ENCODE measurements at places on chromosomes 12 and 14.
A peak's percentile ranks its signal among the peaks of the same experiment; 100 is the strongest.

DNA sequence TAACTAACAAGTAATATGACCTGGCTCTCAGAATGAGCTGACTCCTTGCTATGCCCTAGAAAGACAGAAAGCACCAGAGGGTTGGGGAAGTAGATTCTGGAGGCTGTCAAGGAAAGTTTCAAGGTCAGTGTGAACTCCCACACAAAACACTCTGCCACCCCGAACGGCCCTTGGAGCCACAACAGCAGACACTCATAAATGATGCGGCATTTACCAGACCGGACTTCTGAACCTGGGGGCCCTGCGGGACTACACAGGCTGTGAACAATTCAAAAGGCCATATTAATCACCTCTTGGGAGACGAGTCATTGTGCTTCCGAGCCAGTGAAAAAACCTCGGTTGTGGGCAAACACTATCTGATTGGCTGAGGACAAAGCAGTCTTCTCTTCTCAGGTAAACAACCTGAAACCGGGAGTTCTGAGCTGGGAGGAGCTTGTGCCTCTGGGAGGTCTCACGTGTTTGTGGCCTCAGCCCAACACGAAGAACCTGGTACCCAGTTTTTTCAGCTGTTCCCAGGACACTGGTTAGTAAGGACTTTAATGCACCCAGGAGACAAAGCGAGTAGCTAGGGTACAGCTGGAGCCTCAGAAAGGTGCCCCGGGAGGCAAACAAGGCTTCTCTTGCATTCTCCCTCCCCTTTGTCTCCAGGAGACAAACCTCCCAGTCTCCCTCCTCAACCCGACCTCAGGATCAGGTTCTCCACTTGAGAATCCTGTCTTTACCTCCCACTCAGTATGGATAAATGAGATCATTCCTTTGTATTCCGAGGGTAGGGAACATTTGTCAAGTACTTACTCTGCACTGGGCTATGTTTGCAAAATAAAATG is 35.3 kb downstream of the VWF start:
- no peak for DNase-seq

- no peak for DNase-seq
Measured at GRCh38 chr12:113314121-113314529, 20.8 kb downstream of the SLC8B1 start.

GRCh38 chr14:59711080-59711479 is 134.5 kb upstream of the CCDC175 start:
- no peak for DNase-seq

- DNase-seq = no peak
Measured at GRCh38 chr14:61489932-61490331, 168.6 kb downstream of the PRKCH start.

DNA sequence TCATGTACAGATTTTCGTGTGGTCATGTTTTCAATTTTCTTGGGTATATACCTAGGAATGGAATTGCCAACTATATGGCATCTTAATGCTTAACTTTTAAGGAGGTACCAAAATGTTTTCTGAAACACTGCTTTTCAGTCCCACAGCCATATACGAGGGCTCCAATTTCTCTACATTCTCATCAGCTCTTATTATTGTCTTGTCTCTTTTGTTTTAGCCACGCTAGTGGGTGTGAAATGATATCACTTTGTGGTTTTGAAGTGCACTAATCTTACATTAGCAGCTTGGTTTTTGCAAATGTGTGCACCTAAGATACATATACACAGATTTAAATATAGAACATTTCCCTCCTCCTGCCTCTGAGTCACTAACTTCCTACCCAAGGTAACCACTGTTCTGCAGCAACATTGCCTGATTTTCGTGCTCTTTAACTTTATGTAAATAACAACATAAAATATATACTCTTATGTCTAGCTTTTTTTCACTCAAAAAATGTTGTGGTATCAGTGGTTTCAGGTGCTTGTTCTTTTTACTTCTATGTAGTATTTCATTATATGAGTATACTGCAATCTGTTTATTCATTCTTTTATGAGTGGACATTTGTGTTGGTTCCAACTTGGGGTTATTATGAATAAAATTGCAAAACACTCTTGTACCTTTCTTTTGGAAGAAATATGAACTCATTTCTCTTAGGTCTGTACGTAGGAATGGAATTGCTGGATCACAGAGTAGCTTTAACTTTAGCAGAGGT is 73.1 kb downstream of the ZFP36L1 start:
- DNase-seq = no peak

- no peak for DNase-seq
Measured at GRCh38 chr14:104309657-104310369, 171.4 kb downstream of the KIF26A start.

DNA sequence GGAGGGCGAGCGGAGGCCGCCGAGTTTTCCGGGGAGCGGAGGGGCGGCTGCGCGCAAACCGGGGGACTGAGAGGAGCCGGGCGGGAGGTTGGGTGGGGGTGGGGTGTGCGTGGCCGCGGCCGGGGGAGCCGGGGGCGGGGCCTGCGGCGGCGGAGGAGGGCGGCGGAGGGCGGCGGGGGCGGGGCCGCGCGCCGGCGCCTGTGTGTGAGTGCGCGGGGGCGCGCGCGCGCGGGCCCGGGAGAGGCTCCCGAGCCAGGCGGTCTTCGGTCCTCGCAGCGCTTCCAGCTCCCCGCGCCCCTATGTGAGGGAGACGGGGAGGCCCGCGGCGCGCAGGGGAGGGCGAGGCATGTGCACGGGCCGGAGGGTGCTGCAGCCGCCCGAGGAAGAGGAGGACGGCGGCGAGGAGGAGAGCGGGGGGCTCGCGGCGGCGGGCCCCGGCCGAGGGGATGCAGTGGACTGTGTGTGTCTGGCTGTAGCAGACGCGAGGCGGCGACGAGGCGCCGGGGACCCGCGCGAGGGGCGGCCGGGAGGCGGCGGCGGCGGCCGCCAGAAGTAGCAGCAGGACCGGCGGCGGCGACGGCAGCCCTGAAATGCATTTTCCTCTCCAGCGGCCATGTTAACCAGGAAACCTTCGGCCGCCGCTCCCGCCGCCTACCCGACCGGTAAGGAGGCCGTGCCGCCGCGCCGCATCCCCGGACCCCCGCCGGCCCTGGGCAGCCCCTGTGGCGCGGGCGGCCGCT is at the start of gene DYRK2:
DYRK2 (plus strand) TSS at position 225 of the 740 bp plus-strand sequence; CDS start at position 614, 389 bp downstream.
- peak; percentile 75 for DNase-seq

DNA sequence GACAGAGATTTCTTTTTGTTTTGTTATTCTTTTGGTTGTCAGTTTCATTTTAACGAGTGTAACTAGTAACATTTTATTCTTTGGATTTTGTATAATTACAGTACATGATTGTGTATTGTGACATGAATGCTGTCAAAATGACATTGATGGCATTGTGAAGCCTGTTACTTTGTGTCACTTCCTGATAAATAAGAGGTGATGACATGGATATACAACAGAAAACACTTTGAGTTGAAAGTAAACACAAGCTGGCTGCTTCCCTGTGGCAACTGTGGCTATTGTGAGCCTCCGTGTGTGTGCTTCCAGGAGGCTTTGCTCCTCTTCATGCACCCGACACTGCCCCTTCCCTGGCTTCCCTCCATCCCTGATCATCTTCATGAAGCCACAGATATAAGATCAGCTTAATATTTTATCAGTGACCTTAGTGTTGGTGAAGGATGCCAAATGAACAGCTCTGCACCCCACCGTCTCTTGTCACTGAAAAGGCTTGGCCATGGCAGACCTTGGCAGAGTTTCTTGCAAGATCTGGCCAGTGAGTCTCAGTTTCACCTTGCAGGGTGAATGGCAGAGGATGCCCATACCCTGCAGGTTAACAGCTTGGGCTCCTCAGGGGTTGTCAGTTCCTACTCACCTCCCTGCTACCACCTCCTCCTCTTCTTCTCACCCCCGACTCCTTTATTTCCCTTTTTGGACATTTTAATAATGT is 191.9 kb downstream of the EPS8 start:
- DNase-seq = no peak

GRCh38 chr12:55420307-55420962 is 5.6 kb upstream of the OR6C76 start:
- DNase-seq = no peak

GRCh38 chr12:72535212-72535990 is 263.2 kb downstream of the TRHDE start:
- no peak for DNase-seq

GRCh38 chr14:99518441-99519346 is 37.5 kb downstream of the CCNK start:
- peak; percentile 72 for DNase-seq

DNA sequence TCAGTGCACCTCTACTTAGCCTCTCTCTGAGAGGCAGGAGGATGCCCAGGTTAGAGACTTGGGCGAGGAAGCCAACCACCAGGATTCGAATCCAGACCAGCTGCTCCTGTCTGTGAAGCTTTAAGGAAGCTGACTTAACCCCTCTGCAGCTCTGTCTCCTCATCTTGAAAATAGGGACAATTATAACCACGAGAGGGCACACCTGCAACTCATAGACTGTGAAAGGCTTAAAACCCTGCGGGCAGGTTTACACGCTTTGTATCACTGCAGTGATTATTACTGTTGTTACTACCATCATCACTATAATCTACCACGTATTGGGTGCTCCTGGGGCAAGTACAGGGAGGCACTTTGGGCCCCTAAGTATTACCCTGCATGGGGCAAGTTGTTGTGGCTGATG is 379.8 kb downstream of the VRK1 start:
- no peak for DNase-seq

- no peak for DNase-seq
Measured at GRCh38 chr12:103273645-103274044, 222.1 kb downstream of the C12orf42 start.

DNA sequence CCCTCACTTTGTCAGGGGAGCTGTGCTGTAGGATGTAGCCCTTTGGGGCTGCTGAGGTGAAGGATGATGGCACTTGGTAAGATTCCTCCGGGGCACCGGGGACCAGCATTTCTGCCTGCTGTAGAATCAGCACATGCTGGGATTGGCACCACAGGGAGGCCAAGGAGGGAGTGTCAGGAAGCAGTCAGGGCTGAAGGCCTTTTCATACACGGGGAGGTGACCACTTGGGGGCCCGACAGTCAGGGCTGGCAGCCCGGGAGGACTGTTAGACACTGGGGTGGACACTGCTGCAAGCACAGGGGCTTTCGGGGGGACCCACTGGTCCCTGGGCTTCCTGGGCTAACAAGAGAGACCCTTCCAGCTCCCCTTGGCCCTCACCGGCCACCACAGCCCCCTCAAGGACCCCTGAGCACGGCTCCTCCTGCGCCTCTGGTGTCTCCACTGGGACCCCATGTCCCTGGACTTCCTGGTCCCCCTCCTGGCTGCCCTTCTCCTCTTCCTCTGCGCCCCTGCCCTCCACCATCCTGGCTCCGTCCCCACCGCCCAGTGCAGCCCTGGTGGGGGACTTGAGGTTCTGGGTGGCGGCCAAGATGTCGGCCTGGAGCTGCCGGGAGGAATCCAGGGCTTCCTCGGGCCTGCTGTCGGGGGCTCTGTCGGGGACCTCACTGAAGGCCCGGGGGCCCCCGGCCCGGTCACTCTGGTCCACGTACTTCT is 6.5 kb downstream of the TMEM119 start:
- no peak for DNase-seq

GRCh38 chr12:104622928-104623327 is 166.2 kb downstream of the CHST11 start:
- DNase-seq = no peak

- DNase-seq = no peak
Measured at GRCh38 chr12:128951448-128951847, 98.2 kb downstream of the GLT1D1 start.

DNA sequence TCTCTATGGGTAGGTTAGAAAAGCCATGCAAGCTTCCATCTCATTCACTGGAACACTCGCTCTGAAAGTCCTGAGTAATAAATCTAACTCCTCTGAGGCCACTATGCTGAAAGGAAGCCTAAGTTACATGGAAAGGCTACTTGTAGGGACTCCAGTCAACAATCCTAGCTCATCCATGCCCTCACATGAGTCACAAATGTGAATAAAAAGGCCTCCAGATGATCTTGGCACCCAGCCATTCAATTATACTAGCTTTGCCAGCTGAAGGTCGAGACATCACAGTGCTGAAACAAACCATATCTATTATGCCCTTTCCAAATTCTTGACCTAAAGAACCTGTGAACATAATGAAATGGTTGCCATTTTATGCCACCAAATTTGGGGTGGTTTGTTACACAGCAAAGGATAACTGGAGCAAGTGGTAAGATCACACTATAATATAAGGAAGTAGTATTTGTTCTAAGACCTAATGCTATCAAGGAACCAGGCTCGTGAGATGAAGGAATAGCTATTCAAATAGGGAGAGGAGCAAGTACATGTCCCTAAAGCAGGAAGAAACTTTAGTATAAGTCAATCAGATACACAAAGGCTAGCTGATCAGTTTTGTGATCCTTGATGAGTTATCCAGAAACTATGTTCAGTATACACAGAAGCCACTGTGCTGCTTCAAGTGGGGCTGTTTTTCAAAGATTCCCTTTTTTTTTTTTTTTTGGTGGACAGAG is 142.1 kb downstream of the MED13L start:
- no peak for DNase-seq

DNA sequence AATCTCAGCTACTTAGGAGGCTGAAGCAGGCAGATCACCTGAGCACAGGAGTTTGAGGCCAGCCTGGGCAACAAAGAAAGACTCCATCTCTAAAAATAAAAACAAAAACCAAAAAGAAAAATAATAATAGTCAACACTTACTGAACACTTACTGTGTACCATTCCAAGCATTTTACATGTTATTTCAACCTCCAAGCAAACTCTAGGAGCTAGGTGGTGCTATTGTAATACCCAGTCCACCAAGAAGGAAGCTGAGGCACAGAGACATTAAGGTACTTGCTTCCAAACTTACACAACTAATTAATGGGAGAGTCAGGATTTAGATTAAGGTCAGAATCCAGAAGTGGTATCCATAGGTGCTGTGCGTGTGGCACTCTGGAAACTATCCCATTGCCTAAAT is 13.7 kb upstream of the OR6J1 start:
- no peak for DNase-seq

DNA sequence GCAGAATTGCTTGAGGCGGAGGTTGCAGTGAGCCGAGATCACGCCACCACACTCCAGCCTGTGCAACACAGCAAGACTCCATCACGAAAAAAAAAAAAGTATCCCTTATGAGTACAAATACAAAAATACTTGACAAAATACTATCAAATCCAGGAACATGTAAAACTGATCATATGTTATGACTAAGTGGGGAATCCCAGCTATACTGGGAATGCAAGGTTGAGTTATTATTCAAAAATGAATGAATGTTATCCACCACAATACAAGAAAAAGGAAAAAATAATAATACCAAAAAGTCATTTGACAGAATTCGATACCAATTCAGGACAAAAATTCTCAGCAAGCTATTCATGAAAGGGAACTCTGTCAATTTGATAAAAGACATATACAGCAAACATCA is 32.6 kb downstream of the MOK start:
- DNase-seq = no peak

GRCh38 chr12:25236626-25237025 is 14.1 kb downstream of the KRAS start:
- DNase-seq = no peak

DNA sequence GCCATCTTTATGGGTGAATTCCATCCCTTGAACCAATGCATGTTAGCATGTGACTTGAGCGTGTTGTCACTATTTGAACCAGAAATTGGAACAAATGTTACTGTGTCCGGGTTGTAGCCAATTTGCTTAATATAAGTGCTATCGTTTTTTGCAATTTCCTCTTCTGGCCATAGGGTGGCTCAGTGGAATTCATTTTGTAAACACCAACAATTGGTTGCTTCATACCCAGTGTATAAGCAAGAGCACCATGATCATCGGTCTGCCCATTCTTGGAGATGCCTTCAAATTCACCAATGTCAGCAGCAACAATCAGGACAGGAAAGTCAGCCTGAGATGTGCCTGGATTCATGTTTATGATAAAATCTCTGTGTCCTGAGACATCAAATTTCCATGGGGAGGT is 5.0 kb upstream of the NEDD1 start:
- no peak for DNase-seq

- no peak for DNase-seq
Measured at GRCh38 chr14:101065246-101065645, 161.7 kb upstream of the RTL1 start.

Measured in stimulated activated CD4-positive, alpha-beta T cell treated with anti-CD3 and anti-CD28 coated beads, Interleukin-4, amount 100 ng/mL, for 4 hours (primary cell).